Left kidney (tissue), 8 donors: ENCODE measurements at places on chromosomes 11 and 22. TPM values are rescaled to one million over a fixed set of nuclear protein-coding genes. Genes with fewer than 3 reads are reported as not detected.

GRCh38 chr22:47022475-47022874 lies 260.0 kb downstream of the TBC1D22A start:
- no peak for DNase-seq

DNA sequence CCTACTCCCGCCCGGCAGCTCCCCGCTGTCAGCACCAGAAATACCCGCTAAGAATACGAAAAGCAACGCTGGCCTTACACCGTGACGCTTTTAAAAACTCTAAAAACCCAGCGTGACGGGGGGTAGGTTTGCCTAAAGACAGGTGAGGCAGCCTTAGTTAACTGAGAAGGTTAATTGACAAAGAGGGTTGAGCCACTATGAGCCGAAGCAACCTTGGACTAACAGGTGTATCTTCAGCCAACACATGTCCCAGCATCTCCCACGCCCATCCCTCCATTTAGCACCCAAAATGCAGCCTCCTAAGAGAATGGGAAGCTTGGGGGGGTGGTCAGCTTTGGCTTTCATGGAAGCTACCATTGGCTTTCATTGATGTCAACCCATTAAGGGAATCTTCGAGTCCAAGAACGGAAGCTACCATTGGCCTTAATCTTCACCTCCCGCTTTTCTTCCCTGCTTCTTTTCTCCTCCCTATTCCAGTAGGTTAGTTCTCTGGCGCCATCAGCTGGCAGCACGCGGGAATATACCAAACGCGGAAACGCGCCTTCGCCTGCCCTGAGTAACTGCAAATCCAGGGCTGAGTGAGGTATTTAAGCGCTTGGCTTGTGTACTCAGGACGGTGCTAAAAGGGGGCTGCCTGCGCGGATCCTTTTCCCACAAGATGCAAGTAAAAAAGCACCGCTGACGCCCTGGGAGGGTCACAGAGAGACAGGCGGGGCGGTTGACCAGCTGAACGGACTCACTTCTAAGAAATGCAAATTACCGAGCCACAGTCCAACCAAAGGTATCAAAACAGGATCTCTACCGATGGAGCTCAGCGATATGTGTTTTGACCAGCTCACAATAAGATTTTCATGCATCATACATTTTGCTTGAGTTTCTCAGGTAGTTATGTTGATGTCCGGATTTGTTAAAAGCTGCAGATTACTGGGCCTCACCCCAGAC lies 38.5 kb upstream of the GLYATL1 start:
- DNase-seq, result peak; percentile 83

DNA sequence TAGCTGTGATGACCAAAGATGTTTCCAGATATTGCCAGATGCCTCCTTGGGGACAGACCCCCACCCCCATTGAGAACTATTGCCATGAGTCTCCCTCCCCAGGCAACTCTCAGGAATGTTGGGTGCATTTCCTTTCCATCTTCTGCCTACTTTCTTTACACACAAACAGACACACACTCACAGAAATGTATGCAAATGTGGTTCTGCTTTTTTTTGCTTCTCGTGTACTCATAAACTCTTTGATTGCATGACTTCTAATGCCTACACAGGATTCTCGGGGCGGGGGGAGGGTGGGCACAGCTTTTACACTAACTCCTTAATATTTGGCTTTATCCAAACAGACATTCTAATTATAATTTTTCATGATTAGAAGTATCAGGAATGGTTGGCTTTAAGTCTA lies 53.3 kb upstream of the SUSD2 start:
- DNase-seq, result no peak

GRCh38 chr11:60989093-60989650 lies 17.7 kb downstream of the CD6 start:
- DNase-seq, result no peak

DNA sequence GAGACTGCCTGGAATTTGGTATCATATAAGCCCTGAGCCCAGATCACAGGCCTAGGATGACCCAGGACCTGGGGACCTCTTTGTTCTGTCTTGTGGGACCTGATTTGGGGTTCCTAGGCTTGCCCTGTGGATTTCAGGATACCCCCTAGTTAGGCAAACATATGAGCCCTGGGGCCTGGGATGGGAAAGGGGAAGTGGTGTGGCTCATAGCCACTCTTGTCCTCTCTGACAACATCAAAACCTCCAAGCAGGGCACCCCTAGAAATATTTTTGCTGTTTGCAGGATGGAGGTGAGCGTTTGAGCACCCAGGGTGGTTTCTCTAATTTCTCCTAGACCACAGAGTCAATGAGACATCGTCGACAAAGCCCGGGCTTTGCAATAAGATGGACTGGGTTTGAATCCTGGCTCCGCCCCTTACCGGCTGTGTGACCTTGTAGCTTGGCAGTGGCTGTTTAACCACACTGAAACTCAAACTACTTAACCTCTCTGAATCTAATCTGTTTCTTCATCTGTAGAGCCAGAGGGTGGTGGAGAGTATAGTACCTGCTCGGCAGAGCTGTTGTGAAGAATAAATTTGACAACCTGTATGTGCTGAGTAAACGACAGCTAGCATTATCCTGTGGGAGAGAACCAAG lies 5.3 kb upstream of the LRRC10B start:
- DNase-seq, result no peak

DNA sequence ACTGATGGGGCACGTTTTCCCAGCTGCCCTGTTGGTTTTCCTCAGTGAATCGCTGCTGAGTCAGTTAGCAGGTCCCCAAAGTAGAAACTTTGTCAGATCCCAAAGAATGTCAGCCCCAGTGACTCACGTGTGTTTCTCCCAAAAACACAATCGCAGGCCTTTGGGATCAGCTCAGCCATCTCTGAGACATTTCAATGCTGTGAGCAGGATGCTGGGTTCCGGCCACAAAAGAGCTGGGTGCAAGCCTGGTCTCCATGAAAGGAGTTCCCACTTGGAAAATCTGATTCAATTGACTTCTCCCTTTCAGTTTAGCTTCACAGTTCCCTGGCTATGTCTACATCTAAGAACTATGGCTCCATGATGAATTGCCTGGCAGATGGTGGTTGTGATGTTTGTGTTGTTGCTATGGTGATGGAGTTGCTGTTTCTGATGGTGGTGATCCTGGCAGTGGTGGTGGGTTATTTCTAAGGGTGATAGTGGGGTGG lies 28.0 kb downstream of the MYEOV start:
- DNase-seq, result no peak

GRCh38 chr11:117232911-117233409 lies 489 bp downstream of the RNF214 start:
- DNase-seq, result no peak

GRCh38 chr11:116835042-116835772 lies 2.2 kb downstream of the APOA1 start:
- no peak for DNase-seq

GRCh38 chr11:64085906-64086257 lies 50.2 kb downstream of the FLRT1 start:
- DNase-seq, result no peak

GRCh38 chr22:37983860-37984791 lies at the start of gene SOX10:
Gene SOX10, minus strand, starts transcription at chr22:37984555. Its CDS starts 771 bp downstream, at chr22:37983784.
- peak; percentile 3 for DNase-seq

- peak; percentile 79 for DNase-seq
Measured at GRCh38 chr11:17208257-17208999, 642 bp upstream of the PIK3C2A start.

GRCh38 chr11:23551706-23552105 lies 691.4 kb upstream of the CCDC179 start:
- DNase-seq, result no peak

DNA sequence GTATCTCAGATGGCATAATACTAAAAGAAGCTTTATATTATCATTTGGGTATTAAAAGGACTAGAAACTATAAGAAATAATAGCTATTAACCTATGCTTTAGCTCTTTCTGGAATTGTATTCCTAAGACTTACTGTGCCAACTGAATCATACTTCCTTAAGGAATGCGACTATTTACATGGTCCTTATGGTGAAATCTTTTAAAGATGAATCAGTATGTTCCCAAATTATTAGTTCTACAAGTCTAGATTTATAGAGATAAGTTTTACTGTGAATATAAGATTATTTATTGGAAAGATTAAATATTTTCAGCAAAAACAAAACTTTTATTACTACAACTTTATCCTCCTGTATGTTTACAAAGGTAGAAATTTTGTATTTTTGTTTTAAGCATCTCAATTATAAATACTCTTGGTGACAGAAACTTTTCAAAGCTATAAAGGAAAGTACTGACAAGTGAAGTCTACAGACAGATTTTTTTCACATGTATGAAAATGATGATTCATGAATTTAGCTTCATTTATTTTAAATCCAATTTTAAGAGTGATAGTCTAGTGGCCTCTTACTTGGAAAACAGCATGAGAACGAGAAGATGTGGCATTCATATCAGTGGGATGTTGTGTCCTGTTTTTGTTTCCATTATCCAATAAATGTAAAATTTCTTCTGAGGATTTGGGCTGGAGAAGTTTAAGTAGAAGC lies 17.8 kb downstream of the KIF18A start:
- DNase-seq, result no peak

DNA sequence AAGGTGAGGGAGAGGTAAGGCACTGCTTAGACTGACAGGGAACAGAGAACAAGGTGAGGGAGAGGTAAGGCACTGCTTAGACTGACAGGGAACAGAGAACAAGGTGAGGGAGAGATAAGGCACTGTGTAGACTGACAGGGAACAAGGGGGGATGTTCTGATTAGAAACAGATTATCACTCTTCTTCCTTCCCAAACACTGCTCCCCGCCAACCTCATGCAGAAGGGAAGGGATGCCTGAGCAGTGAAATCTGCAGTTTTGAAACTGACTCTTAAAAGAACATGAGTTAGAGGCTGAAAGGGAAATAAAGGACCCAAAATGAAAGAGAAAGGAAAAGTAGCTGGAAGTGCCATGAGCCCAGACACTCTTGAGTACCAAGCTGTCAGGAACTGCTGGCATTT lies 29.8 kb downstream of the NEFH start:
- no peak for DNase-seq

DNA sequence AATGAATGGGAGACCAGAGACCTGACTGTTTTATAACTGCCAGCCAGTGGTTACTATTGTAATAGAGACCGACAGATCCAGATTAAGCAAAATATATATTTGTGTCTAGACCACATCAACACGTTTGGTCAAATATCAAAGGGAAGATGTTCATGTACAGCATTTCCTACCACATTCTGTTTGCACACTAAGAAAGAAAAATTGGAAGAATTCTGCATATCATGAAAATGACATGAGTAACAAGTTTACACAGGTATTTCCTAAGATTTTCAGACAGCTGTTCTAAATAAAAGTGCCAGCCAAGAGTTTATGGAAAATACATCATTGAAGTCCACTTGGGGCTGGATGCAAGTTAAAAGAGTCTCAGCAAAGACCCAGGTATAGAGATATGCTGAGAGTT lies 145.5 kb upstream of the ANO3 start:
- no peak for DNase-seq

DNA sequence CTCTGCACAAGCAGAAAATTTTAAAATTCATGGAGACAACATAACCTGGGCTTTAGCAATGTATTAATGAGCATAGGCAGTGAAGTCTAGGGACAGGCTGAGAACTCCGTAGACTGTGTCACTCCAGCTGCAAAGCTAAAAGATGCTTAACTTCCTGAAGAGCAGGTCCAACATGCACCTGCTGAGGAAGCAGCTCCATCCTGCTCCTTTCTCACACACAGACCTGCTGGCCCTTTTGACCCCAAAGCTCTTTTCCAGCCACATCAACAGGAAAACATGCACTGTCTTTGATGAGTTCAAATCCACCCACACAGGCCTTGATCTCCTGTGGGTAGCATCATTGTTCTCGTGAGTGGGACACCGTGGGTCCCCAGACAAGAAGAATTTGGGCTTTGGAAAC lies 36.0 kb downstream of the SYN3 start:
- no peak for DNase-seq

GRCh38 chr11:128505449-128506065 lies 81.8 kb downstream of the ETS1 start:
- DNase-seq, result no peak

GRCh38 chr11:92776676-92777075 lies 192.8 kb upstream of the MTNR1B start:
- no peak for DNase-seq

Gene PRODH
- polyA plus RNA-seq, result 11.9 TPM

Gene NRIP3
- 1.0 TPM for polyA plus RNA-seq

Gene TRMT2A
- 46.0 TPM for polyA plus RNA-seq

Gene HARBI1
- 5.5 TPM for polyA plus RNA-seq

Gene OR51E2
- 1.3 TPM for polyA plus RNA-seq
